ENCODE measurements at places on chromosomes 12 and 14. TPM values are rescaled to one million over a fixed set of nuclear protein-coding genes. Genes with fewer than 3 reads are reported as not detected.

GRCh38 chr12:86117711-86118110 lies 138.5 kb downstream of the MGAT4C start:
- H3K4me1 ChIP-seq = no peaks in the 10 kb centered on the region
- DNase-seq = no peak
- no peaks in the 10 kb centered on the region for H3K36me3 ChIP-seq
- no peaks in the 10 kb centered on the region for H3K27me3 ChIP-seq

- H3K27ac ChIP-seq = no peak overlapping the region
- H3K27me3 ChIP-seq = no peaks in the 10 kb centered on the region
- no peaks in the 10 kb centered on the region for H3K4me1 ChIP-seq
- DNase-seq = no peak
Measured at GRCh38 chr14:49920935-49921334, 28.1 kb downstream of the ARF6 start.

DNA sequence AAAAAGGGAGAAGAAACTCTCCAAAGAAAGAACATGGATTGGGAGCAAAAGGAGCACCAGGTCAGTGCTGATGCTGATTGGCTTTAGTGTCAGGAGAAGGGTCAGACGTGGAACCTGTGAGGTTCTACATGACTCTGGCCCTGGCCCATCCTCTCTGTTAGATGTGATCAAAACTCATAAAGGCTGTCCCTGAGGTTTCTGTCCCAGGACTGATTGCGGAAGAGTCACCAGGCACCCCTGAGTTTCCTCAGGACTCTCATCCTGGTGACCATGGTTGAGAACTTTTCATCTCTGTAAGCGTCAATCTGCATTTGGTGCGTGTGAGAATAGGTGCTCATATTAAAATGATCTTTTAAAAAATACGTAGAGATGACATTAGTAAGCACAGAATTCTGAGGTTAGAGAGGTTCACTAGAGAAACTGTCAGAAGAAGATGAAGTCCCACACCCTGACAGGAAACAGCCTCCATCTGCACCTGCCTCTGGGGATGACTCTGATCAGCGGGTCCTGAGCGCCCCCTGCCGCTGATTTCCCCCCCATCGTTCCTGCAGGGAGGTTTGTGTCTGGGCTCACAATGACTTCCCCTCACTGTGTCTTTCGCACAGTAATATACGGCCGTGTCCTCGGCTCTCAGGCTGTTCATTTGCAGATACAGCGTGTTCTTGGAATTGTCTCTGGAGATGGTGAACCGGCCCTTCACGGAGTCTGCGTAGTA lies 741.8 kb downstream of the TMEM121 start:
- no peaks in the 10 kb centered on the region for H3K4me1 ChIP-seq
- H3K4me3 ChIP-seq = no peak overlapping the region
- DNase-seq = no peak
- no peak overlapping the region for H3K27ac ChIP-seq
- peaks cover 45% of the 10 kb centered on the region for H3K27me3 ChIP-seq

- DNase-seq = no peak
- H3K36me3 ChIP-seq = no peaks in the 10 kb centered on the region
- no peaks in the 10 kb centered on the region for H3K4me1 ChIP-seq
- no peaks in the 10 kb centered on the region for H3K27me3 ChIP-seq
- no peak overlapping the region for H3K27ac ChIP-seq
Measured at GRCh38 chr12:105091476-105092206, 7.4 kb upstream of the ALDH1L2 start.

GRCh38 chr14:99413172-99413571 lies 67.5 kb downstream of the SETD3 start:
- H3K27me3 ChIP-seq = no peaks in the 10 kb centered on the region
- no peak overlapping the region for H3K4me3 ChIP-seq
- H3K36me3 ChIP-seq = peaks cover 36% of the 10 kb centered on the region
- DNase-seq = no peak
- H3K4me1 ChIP-seq = peaks cover 8% of the 10 kb centered on the region
- H3K27ac ChIP-seq = no peak overlapping the region

DNA sequence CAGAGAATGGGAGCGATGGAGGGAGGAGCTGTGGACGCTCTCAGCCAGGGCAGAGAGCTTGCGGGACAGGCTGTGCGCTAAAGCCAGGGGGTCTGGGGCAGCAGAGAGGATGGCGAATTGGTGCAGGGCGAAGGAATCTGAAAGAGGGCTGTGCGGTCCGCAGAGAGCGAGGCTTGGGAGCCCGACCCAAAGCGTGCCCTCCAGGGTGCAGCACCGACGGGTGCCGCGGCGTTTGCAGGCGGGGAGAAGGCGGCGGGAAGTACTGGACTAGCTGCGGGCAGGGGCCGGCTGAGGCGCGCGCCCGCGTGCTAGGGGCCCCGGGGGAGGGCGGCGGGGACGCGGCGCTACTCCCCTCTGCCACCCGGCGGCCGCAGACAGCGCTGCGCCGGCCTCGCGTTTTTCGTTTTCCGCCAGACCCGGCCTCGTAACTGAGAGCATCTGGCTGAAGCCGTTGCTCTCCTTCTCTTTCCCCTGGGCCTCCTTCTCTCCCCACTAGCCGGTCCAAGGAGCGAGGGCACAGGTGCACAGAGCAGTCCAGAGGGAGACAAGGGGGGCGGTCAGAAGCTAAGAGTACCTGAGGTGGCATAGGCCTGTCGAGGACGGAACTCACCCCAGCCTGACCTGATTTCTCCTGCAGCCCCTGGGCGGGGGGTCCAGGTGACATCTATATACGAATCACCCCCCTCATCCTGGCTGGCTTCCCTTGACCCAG lies 24.9 kb downstream of the SLC6A12 start:
- H3K4me1 ChIP-seq = peaks cover 5% of the 10 kb centered on the region
- no peaks in the 10 kb centered on the region for H3K36me3 ChIP-seq
- H3K27ac ChIP-seq = no peak overlapping the region
- peaks cover 9% of the 10 kb centered on the region for H3K27me3 ChIP-seq
- DNase-seq = peak; percentile 80
- peak overlapping the region; percentile 42 for H3K4me3 ChIP-seq

- no peaks in the 10 kb centered on the region for H3K36me3 ChIP-seq
- H3K27ac ChIP-seq = peak overlapping the region; percentile 61
- H3K4me3 ChIP-seq = peak overlapping the region; percentile 4
- no peak for DNase-seq
- no peaks in the 10 kb centered on the region for H3K4me1 ChIP-seq
Measured at GRCh38 chr12:15534322-15534721, 212.0 kb downstream of the PTPRO start.

GRCh38 chr14:95106971-95107370 lies 50.4 kb downstream of the DICER1 start:
- no peaks in the 10 kb centered on the region for H3K27me3 ChIP-seq
- DNase-seq = no peak
- H3K4me1 ChIP-seq = no peaks in the 10 kb centered on the region
- H3K27ac ChIP-seq = no peak overlapping the region
- no peak overlapping the region for H3K4me3 ChIP-seq
- peaks cover 100% of the 10 kb centered on the region for H3K36me3 ChIP-seq

GRCh38 chr12:25352083-25352918 lies 101.6 kb upstream of the KRAS start:
- no peak overlapping the region for H3K27ac ChIP-seq
- H3K4me1 ChIP-seq = no peaks in the 10 kb centered on the region
- DNase-seq = no peak
- H3K27me3 ChIP-seq = no peaks in the 10 kb centered on the region
- no peak overlapping the region for H3K4me3 ChIP-seq
- no peaks in the 10 kb centered on the region for H3K36me3 ChIP-seq

GRCh38 chr12:95337146-95337545 lies 119.5 kb downstream of the VEZT start:
- H3K27ac ChIP-seq = no peak overlapping the region
- no peaks in the 10 kb centered on the region for H3K27me3 ChIP-seq
- DNase-seq = no peak
- no peaks in the 10 kb centered on the region for H3K36me3 ChIP-seq
- no peak overlapping the region for H3K4me3 ChIP-seq
- H3K4me1 ChIP-seq = no peaks in the 10 kb centered on the region

DNA sequence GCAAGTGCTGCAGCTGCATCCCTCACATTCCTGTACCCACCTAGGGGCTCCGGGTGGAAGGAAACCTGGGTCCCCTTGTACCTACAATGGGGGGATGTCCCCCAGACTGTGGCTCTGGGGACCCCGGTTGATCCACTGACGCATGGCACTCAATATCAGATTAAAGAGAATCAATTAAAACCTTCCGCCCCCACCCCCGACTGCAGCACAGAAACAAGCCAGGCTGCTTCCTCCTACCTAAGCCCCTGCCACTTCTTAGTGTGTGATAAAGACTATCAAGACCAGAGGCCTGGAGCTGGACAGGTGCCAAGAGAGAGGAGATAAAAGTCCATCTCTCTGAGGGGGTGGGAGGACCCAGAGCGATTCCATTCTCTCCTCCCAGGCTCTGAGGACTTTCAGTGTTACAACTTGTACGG lies 28.2 kb upstream of the RPLP0 start:
- H3K27me3 ChIP-seq = no peaks in the 10 kb centered on the region
- no peaks in the 10 kb centered on the region for H3K36me3 ChIP-seq
- H3K4me3 ChIP-seq = no peak overlapping the region
- H3K4me1 ChIP-seq = peaks cover 92% of the 10 kb centered on the region
- H3K27ac ChIP-seq = peak overlapping the region; percentile 77
- DNase-seq = no peak

GRCh38 chr14:27026097-27026496 lies 428.3 kb upstream of the NOVA1 start:
- DNase-seq = no peak
- no peaks in the 10 kb centered on the region for H3K36me3 ChIP-seq
- H3K4me1 ChIP-seq = no peaks in the 10 kb centered on the region

DNA sequence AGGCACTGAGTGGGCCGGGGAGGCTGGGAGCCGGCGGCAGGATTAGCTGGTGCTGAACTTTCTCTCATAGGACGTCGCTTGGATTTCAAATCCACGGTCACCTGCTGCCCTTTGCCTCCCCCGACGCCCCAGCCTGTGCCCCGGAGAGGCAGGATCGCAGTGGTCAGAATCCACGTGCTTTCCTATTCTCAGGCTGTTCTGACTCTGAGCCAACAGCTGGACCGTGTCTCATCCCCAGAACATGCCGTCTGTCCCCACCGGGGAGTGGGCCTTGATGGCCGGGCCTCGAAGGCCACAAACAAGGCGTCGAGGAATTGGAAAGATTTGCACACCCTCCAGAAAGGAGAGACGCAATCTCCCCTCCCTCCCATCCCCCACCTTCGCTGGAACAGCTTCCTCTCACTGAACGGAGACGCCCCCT lies 18.5 kb upstream of the MLXIP start:
- H3K36me3 ChIP-seq = peaks cover 10% of the 10 kb centered on the region
- H3K27ac ChIP-seq = peak overlapping the region; percentile 17
- no peaks in the 10 kb centered on the region for H3K27me3 ChIP-seq

DNA sequence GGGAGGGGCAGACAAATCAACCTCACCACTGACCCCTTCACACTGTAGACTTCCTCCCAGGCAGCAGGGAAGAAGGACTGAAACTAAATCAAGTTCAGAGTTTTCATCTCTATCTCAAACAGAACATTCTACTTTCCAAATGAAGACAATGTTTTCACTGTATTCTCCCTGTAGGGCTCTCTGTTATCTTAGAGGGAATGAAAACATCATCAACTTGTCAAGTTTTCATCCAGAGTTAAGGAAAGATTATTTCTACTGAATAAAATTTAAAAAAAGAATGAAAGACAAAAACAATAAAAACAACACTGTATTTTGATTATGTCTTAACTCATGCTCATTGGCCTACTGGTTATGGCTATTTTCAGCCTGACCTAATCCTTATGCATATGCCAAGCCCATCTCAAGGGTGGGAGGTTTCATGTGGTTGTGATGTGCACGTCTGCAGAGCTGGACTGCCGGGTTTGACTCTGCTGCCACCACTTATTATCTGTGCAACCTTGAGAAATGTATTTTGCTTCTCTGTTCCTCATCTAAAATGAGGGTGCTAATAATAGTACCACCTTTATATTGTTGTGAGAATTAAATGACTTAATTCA lies 152.0 kb upstream of the AVPR1A start:
- DNase-seq = no peak
- H3K27ac ChIP-seq = no peak overlapping the region
- no peaks in the 10 kb centered on the region for H3K4me1 ChIP-seq

DNA sequence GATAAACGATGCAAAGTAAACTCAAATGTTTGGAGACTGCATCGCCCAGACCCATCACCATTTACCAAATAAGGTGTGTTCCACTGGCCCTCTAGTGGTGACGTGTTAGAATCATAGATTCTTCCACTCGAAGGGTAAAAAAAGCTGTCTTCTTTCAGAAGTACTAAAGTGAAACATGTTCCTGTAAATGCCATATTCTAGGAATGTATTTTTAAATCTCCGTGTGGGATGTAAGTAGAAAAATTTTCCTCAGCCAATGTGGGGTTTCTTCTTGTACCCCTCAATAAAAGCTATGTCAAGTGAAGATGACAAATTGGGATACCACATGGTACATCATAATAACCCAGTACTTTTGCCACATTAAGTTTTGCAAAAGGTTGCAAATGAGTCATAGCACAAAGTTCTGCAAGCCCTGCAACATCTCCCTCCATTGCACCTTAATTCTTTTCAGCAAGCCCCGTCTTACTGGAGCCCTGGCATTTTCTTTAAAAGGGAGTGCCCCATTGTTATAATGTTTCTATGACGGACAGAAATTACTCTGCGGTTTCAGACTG lies 100.8 kb downstream of the CCER1 start:
- H3K36me3 ChIP-seq = no peaks in the 10 kb centered on the region
- no peaks in the 10 kb centered on the region for H3K4me1 ChIP-seq
- no peak overlapping the region for H3K4me3 ChIP-seq
- no peak for DNase-seq

DNA sequence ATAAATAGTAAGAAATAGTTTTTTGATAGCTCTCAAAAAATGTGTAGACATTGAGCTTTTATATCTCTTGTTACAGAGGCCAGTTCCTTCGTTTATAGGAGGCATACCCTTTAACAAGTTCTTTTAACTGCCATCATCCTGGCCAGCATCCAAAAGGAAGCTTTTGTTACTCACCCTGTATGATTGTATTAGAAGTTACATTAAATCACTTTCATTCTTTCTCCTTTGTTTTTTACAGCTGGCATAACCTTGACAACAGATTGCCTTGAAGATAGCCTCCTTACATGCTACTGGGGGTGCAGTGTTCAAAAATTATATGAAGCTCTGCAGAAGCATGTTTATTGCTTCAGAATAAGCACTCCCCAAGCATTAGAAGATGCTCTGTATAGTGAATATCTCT lies 20.1 kb downstream of the CGRRF1 start:
- H3K27me3 ChIP-seq = no peaks in the 10 kb centered on the region
- no peak overlapping the region for H3K27ac ChIP-seq
- no peak overlapping the region for H3K4me3 ChIP-seq
- H3K36me3 ChIP-seq = peaks cover 34% of the 10 kb centered on the region
- H3K4me1 ChIP-seq = no peaks in the 10 kb centered on the region

The TSPAN11 gene
- 7.8 TPM for total RNA-seq

The PLA2G1B gene
- total RNA-seq = 62.2 TPM

The RFX4 gene
- total RNA-seq = not detected

The CCDC197 gene
- not detected for total RNA-seq

The SMCO2 gene
- total RNA-seq = 0.38 TPM

The CYP27B1 gene
- total RNA-seq = 2.0 TPM

All from upper lobe of right lung (tissue), 1 donor.